ENCODE measurements at places on chromosomes 5 and 9.
A peak's percentile ranks its signal among the peaks of the same experiment; 100 is the strongest.

- no peak for DNase-seq
Observed at GRCh38 chr5:52961274-52961681, 27.9 kb upstream of the ITGA2 start.

DNA sequence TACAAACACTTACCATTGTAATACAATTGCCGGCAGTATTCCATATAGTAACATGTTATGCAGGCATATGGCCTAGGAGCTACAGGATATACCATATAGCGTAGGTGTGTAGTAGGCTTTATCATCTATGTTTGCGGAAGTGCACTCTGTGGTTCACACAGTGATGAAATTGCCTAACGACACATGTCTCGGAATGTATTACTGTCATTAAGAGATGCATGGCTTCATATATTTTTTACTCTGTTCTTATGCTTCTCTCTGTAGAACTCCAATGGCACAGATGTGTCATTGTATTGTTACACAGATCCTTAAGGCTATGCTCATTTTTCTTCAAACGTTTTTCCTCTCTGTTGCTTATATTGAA is 19.2 kb upstream of the ANKRD18A start:
- DNase-seq: no peak

- no peak for DNase-seq
Observed at GRCh38 chr5:72692231-72692637, 124.2 kb upstream of the TNPO1 start.

- DNase-seq: no peak
Observed at GRCh38 chr9:37104183-37104889, 16.0 kb upstream of the ZCCHC7 start.

- no peak for DNase-seq
Observed at GRCh38 chr9:126222363-126222834, 104.2 kb upstream of the MVB12B start.

- DNase-seq: no peak
Observed at GRCh38 chr9:26786564-26786963, 106.0 kb downstream of the CAAP1 start.

DNA sequence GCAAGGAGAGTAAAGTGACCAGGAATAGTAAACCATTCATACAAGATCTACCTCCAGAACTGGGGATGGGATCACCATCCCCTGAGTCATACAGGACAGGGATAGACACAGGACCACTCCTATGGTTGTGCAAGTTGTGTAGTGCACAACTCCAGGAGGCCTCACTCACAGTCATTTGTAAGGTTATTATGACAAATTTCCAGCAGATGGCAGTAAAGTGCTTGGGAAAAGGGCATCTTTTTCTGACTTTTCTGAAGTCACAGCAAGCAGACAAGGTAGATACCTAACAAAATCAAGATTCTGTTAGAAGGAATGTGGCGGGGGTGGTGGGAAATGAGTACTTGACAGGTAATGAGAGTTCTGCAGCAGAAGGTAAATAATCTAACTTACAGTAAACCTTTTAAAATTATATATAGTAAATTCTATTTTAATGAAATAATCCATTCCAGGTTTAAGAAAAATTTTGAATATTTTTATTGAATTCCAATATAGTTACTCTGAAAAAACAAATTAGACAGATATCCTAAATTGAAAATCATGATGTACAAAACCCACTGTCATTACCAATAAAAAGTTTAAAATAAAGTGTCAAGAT is 16.7 kb upstream of the KIF27 start:
- peak; percentile 81 for DNase-seq

- DNase-seq: no peak
Observed at GRCh38 chr5:63602971-63603370, 359.3 kb downstream of the HTR1A start.

GRCh38 chr5:59744531-59744992 is 149.0 kb downstream of the PDE4D start:
- no peak for DNase-seq

- no peak for DNase-seq
Observed at GRCh38 chr5:69011910-69012309, 81.9 kb upstream of the SLC30A5 start.

DNA sequence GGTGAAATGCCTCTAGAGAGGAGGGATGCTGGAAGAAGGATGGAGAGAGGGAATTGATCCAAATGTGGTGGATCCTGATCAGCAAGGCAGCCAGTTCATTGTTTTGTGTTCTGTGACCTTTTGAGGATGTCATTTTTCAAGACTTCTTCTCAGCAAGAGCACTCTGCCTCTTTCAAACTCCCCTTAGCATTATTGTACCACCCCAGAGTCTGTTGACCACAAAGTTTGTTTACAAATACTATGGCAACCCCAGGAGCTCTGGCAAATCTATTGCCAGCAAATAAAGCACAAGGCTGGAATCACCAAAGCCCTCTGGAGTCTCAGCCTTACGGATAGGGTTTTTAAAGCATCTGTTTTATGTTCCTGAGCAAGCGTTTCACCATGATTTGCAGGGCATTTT is 76.2 kb upstream of the SLC1A3 start:
- DNase-seq: no peak

DNA sequence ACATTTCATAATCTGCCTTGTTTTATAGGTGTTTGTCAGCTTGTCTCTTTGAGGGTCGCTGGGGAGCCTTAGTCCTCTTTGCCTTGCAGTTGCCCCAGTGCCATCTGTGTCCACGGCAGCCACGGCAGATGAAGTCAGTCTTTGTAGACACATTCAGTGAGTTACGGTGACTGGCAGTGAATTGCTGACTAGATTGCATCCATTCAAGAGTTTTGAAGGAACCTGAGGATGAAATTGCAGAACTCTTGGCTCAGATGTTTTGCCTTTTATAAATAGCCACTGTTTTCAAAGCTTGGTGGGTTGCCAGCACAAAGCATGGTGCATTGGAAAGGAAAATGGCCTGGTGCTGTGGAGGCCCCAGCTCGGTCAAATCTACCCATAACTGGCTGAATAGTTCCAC is 125.6 kb downstream of the TRIO start:
- DNase-seq: no peak

- no peak for DNase-seq
Observed at GRCh38 chr9:78013934-78014333, 17.7 kb downstream of the GNAQ start.

DNA sequence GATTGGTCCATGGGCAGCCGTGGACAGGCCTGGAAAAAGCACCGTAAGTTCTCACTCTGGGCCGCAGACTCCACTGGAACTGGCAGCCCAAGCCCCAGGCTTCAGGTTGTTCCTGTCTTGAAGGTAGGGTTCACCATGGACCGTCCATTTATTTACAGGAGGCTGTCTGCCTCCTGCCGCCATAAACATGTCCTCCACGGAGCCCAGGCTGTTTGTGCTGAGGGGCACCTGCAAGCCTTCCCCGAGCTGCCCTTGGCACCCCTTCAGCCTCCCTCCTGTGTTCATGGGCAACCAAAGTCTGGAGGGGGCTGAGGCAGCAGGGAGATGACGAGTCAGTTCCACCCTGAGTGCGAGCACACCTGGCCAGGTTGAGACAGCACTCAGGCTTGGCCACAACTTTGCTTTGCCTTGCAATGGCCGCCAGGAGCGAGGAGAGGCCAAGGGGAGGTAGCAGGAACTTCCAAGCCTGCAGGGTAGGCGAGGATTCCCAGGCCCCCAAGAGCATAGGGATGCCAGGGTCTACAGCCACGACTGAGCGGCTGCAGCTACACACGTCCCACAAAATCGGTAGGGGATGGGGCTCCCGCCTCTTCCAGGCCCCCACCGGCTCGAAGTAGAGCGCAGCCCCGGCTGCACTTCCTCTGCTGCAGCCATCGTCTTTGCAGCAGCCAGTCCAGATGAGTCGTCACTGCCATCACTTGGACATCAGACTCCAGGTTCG is 1625.6 kb upstream of the ACO1 start:
- DNase-seq: no peak

- no peak for DNase-seq
Observed at GRCh38 chr5:141439411-141440141, 9.3 kb downstream of the PCDHGA12 start.

DNA sequence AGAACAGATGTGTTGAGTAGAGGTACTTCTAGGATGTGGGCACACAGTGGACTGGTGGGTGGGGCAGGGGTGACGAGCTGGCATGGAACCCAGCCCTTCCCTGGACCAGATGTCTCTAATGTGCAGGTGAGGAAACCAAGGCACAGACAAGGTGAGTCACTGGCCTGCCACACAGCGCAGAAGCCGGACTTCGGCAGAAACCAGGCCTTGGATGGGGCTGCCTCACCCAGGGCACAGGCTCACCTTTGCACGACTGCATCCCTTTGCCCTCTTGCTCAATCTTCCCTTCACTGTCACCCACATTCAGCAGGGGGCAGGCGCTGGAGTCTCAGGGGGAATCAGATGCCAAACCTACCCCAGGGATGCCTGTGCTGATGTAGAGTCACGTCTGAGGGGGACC is 65.4 kb upstream of the LMX1B start:
- DNase-seq: no peak

DNA sequence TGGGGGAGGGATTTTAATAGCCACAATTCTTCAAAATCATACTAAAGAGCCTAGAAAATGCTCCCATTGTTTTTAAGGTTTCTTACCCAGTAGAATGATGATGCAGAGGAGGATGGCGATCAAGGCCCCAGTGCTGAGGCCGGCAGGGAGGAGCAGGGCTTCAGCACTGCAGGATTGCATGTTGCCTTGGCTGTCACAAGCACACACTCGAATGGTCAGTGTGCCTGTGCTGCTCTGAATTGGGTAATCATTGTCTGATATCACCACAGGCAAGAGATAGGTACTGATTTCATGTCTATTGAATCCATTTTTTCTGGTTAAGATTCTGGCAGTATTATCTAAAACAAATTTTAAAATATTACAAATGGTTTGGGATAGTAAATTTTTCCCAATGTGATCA is 153.3 kb downstream of the CDH10 start:
- no peak for DNase-seq

GRCh38 chr5:138655530-138656190 is 80.5 kb upstream of the HSPA9 start:
- DNase-seq: no peak

DNA sequence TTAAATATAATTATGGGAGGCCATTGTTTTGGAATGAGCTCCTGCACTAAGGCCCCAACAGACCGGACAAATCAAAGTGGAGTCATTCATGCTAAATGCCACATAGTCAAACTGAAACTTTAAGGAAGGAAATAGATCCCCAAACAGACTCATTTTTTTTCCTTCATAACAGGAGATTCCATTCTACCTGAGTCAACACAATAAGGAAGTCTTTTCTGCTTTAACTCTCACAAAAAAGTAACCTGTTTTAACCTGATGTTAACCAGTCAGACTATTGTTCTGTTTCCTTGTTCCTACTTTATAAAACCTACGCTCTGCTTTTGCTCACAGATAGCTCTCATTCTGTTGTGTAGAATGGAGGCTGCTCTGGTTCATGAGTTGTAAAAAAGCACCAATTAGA is 234.9 kb downstream of the YTHDC2 start:
- no peak for DNase-seq

- DNase-seq: no peak
Observed at GRCh38 chr9:87650611-87651295, 75.2 kb upstream of the CTSL start.

DNA sequence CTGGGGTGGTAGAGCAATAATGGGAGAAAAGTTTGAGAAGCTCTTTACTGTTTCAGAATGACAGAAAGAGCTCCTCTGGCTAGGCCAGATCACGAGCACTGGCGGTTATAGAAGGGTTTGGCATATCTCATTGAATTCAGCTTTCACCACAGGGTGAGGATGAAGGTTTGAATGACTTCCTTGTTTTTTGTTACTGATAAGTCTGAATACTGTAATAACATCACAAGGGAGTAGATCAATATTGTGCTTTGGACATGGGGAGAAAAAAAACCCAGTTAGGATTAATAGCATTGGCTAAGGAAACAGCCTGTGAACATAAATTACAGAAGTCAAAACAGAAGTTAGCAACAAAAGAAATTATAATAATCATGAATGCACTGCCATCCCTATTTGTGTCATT is 9.4 kb downstream of the PHAX start:
- DNase-seq: no peak

GRCh38 chr9:110802416-110803035 is 133.9 kb downstream of the MUSK start:
- no peak for DNase-seq

- DNase-seq: peak; percentile 27
Observed at GRCh38 chr5:157059093-157059539, at the start of gene HAVCR1. TSS of gene HAVCR1 (minus strand) at chr5:157059116. CDS start at chr5:157057943, 1,173 bp downstream.

GRCh38 chr5:123382252-123382651 is 41.0 kb downstream of the CEP120 start:
- no peak for DNase-seq

DNA sequence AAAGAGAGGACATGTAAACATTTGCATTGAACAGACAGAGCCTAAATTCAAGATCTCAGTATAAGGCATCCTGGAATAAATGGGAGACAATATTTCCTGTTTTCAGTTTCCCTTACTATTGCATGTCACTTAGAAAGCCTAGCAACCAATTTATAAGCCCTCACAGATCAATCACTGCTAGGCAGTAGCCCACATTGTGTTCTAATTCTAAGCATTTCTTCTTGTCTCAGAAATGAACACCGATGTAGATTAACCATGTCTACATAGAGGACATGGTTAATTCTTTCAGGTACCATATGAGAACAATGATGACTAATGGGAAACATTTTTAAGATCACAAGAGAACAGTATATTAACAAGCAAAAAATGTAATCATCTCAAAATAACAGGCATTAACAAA is 79.6 kb upstream of the HMHB1 start:
- no peak for DNase-seq

- no peak for DNase-seq
Observed at GRCh38 chr5:95083606-95084005, 201.3 kb downstream of the MCTP1 start.

DNA sequence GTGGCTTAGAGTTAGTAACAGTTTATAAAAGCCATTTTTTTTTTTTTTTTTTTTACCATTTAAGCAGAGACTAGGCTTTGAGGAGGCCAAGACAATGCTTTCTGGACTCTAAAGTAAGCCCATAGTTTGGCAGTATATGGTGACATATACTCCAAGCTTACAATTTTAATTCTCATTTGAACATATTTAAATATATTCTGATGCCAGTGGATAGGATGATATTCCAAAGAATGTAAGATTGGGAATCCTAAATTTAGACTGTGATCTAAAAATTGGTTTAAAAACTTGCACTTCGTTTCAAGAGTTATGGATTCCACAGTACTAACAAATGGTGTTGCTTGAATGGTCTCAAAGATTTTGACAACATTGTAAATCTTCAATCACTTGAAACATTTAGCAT is 112.1 kb downstream of the CWC27 start:
- DNase-seq: no peak

GRCh38 chr9:99576002-99576401 is 245.7 kb upstream of the NR4A3 start:
- peak; percentile 19 for DNase-seq

DNA sequence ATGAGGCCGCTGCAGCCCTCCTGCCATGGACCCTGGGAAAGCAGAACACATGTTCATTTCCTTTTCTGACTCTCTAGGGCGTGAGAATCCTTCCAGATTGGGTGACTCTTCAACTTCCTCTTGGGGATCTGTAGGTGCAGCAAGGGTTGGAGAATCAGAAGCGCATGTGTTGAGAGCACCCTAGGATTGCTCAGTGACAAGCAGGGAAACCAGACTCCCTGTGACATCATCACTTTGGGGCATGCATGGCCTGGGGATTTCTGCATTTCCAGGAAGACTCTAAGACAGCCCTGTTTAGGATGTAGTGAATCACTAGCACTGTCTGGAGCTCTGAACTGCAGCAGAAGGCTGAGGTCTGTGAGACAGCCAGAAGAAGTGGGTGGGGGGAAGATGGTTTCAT is 15.1 kb upstream of the LCP2 start:
- no peak for DNase-seq
